Stimulated activated CD4-positive, alpha-beta T cell treated with anti-CD3 and anti-CD28 coated beads, Interleukin-15, amount 100 ng/mL, for 1 hour (primary cell): ENCODE measurements at places on chromosomes 3 and 15.

GRCh38 chr3:72571052-72571451, 277.2 kb downstream of the SHQ1 start:
- DNase-seq = no peak

- DNase-seq = no peak
Measured at GRCh38 chr3:126117786-126118185, 33.9 kb upstream of the SLC41A3 start.

DNA sequence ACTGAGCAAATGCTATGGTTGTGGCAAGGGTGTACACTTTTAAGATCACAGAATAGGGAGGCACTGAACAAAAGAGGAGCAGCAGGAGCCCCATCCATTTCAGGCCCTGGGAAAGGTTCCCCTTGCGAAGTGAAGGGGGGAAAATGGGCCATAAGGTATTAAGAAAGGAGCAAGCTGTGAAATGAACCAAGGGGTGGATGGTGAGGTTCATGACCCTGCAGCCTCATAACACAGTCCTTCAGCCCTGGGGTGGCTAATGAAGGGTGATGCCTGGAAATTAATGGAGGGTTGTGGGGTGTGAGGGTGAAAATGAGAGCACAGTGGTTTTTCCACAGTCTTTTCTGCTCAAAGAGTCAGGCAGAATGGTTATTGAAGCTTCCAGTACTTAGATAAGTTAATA, 150.1 kb downstream of the PDZRN3 start:
- DNase-seq = no peak

DNA sequence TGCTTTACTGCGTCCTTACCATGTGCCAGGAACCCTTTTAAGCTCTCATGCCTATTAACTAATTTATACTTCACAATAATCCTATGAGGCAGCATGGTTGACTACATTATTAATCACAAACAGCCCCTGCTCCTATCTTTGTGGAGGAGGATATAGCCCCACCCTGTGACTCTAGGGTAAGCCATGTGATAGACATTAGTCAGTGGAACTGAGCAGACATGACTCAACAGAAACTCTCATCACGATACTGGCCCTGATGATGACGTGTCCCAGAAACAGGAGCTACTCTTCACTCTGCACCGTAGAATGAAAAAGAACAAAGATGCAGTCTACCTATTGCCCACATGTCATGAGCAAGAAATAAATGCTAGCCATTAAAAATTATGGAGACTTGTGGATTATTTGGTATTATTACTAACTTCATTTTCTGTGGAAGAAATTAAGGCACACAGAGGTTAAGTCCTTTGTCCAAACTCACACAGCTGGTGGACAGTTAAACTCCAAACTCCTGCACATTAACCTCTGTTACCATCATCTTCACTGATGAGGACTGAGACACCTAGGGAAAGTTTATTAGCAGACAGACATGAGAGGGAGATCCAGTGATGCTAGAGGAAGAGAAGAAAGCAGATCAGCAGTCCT, 51.2 kb downstream of the CFAP20DC start:
- no peak for DNase-seq

GRCh38 chr15:31500766-31501449, 174.3 kb downstream of the KLF13 start:
- DNase-seq = no peak

GRCh38 chr15:57565311-57565710, 26.4 kb upstream of the MYZAP start:
- DNase-seq = no peak

- DNase-seq = no peak
Measured at GRCh38 chr3:64668582-64669510, 19.0 kb downstream of the ADAMTS9 start.

- no peak for DNase-seq
Measured at GRCh38 chr3:195003006-195003892, 267.7 kb downstream of the XXYLT1 start.

- no peak for DNase-seq
Measured at GRCh38 chr3:8760091-8760490, 9.3 kb downstream of the OXTR start.

DNA sequence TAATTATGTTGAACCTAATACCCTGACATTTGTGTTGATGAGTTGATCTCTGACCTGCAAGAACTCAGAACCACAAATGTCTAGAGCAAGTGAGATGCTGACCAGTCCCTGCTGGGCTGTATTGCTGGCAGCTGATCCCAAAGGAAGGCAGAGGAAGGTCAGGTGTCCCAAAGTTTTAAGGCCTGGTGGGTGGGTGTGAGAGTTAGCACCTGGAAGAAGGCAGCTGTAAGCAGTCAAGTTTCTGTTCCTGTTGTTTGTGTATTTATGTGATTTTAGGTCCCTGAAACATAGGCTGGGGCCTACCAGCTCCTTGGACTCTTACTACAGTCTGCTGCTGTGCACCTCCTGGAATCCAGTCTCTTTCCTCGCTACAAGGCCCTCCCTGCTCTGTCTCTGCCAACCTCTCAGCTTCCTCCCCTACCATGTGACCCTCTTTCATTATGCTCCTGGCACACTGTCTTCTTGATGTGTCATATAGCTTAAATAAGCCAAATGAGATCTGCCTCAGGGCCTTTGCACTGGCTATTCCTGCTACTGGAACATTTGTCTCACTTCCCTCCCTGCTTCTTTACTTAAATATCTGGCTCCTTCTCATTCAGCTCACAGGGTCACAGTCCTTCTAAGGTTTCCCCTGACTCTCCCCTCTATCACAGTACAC, 31.0 kb upstream of the ATOSA start:
- DNase-seq = no peak

DNA sequence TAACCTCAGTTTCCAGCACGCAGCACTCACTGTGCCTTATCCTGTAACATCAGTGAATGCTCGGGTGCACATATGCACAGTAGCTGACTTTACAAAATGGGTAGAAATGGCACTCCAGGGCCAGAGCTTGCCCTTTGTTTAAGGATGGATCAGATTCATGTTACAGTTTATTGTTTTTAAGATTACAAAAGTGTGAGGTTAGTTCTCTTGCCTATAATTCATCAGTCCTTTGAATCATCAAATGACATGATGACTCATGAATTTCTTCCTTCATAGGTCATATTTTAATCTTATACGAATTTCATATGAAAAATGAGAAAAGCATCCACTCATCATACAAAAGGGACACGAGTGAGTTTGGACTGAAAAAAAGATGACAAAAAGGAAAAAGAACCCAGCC, 545.3 kb downstream of the GBE1 start:
- no peak for DNase-seq

DNA sequence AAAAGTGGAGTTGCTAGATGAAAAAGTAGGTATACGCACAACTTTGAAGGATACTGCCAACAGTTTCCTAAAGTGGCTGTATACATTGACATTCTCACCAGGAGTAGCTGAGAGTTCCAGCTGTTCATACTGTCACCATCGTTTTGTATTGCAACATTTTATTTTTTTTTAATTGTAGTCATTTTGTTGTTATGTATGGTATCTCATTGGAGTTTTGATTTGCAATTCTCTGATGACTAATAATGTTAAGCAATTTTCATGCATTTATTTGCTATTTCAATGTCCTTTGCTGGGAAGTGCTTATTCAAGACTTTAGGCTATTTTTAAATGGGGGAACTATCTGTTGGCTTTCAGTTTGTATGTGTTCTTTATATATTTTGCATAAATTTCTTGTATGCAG, 185.1 kb upstream of the TGFBR2 start:
- DNase-seq = no peak

- no peak for DNase-seq
Measured at GRCh38 chr15:80929225-80929624, 60.4 kb downstream of the MESD start.

- DNase-seq = no peak
Measured at GRCh38 chr3:33134026-33134625, 20.3 kb downstream of the CRTAP start.

DNA sequence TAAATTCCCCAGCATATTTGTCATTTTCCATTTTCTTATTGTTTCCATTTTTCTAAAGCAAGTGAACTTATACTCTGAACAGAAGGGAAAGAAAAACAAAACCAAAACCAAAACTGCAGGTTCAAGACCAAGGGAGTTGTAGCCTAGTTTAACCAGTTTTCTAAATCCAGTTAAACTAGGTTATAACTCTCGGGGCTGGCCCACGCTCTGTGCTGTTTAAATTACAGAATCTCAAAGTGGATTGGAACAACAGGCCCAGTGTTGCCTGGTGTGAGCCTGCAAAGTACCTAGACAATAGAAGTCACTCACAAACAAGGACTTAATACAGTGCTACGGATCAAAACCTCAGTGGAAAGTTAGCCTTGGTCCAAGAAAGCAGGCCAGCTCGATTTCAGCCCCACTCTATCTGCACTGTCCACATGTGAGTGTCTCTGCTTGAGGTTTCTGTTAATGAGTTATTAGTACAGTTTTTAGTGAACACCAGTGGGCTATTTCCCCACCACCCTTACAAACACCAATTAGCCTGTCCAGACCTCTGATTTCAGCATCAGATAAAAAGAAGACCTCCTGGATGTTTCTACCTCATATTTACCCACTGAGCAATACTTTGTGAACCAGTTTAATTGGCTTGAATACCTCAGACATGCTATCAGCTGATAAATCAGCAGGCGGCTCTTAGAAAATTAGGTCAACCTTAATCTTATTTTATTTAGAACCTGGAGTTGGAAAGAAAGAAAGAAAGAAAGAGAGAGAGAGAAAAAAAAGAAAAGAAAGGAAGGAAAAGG, 93.8 kb upstream of the PDZRN3 start:
- DNase-seq = no peak

GRCh38 chr3:99332718-99333117, 305.7 kb upstream of the COL8A1 start:
- DNase-seq = no peak

GRCh38 chr15:88618686-88619085, 2.5 kb upstream of the AEN start:
- DNase-seq = no peak

DNA sequence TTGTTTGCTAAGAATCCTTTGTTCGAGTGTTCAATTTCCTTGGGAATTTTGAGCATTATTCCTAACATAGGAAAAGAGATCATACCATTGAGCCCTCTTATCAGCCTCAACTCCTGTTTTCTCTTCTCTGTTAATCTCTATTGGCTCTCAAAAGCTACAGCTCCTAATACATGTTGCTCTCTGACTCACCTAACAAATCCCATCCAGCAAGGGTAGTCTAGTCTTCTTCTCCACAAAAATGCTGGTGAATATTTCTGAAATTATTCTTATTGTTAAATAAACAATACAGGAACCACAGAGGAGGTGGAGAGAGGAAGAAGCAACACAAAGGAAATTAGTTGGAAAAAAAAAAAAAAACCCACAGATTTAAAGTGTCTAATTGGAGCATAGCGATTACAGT, 325.8 kb upstream of the NAALADL2 start:
- DNase-seq = no peak

DNA sequence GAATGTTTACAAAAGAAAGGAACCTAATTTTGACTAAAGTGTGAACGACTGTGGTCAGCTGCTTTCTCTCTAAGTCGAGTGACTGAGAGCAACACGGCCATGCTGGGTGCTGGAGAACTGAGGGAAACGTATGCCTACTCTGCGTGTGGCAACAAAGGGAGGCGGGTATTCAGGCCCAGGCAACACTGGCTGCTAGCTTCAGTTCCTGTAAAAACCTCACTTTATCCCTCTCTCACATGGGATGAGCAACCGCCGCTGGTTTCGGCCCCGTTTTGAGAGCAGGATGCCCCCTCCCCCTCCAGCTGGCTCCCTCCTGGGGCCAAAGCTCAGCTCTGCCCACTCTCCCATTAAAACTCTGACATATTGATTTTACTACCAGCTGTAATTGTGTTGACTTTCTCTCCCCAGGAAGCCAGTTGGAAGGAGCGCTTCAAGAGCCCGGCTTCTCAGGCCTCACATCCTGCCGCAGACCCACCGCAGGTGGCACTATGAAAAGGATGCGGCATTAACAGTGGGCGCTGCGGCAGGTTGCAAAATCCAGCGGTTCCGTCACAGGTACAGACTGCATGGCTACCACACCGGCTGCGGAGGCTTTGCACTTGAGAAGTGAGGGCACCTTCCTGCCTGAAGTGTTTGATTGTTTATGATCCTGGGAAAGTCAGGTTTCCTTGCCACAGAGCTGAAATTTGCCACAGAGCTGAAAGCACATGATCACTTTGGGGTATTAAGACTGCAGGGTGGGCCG, 12.7 kb downstream of the PLXND1 start:
- no peak for DNase-seq

DNA sequence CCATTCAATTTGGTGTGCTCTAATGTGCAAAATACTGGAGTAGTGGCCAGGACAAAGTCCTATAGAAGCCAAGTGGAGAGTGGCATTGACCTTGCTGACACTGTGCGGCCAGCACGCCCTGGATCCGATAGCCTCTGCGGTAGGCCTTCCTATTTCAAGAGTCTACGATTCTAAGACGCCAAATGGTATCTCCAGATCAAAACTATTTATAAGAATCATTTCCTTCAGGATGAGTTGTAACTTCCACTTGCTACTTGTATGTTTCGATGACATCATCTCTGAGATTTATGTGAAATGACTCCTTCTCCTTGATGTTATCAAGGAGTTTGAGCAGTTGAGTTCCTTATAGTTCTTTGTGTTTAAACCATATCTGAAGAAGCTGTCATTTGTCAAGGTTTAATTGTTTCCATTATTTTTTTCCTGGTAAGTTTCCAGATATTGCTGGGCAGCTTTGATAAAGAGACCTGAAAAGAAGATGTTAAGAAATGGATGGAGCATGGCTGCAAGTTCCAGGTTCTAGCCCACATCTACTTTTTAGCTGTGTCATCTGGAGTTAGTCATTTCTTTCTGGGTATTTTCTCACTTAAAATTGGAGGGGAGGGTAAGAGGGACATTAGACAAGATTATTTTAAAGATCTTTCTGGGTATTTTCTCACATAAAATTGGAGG, 71.8 kb downstream of the TMEM44 start:
- DNase-seq = no peak

DNA sequence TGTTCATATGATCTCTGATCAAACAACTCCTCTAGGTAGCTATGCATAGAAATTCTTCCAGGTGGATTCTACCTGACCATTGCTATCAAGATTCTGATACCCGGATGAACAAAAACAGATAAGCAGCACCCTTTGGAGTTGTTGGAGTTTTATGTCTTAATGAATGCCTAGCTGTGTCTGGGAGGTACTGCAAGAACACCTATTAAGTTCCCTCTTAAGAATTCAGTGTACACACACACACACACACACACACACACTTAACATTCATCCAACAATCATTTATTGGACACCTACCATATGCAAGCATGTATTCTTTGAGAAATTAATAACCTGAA, 58.1 kb upstream of the FNDC3B start:
- DNase-seq = no peak

DNA sequence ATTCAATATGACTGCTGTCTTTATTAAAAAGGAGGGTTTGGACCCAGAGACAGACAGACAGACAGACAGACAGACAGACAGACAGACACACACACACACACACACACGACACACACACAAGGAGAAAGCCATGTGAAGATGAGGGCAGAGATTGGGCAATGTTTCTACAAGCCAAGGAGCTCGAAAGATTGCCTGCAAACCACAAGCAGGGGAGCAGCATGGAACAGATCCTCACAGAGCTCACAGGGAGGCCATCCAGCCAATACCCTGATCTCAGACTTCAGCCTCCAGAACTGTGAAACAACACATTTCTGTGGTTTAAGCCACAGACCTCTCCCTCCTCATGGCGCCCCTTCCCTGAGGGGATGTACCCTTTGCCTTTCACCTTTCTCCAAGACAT, 35.8 kb upstream of the ABHD2 start:
- no peak for DNase-seq
